Activated effector memory CD4-positive, alpha-beta T cell treated with anti-CD3 and anti-CD28 coated beads, Interleukin-2, amount 50 U/mL, for 16 hours (primary cell): ENCODE measurements at places on chromosomes 4 and X.

DNA sequence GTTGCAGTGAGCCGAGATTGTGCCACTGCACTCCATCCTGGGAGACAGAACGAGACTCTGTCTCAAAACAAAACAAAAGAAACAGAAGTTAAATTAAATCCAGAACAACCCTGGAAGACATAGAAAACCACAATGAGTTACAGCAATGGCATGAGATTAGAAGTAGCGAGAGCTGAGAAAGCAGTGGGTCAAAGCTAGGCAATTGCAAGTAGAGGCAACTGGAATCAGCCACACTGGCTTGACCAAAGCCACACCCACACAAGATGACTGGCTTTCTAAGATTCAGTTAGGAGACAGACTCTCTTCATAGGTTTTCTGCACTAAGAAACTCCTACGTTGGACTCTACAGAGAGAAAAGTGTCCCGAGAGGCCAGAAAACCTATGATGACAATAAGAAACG lies 443.0 kb downstream of the GPM6A start:
- DNase-seq: no peak

DNA sequence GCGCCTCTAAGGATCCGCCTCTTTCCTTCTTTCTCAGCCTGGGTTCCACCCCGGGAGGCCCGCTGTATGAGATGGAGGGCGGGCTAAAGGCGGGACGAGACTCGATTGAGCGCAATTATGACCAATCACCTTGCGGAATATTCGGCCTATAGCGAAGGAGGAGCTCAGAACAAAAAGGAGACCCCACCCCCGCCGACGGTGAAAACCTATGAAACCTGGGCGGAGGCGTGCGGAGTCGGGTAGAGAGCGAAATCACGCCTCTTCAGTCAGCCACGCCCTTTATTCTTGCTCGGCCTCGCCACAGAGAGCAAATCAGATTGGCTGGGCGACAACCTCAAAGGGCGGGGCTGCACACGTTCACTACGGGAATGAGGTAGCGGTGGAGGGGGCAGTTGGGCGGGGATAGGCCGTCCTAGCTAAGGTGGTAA lies 615 bp upstream of the CDK16 start:
- peak; percentile 97 for DNase-seq

- DNase-seq: no peak
These were observed 7.5 kb upstream of the HAUS7 start for GRCh38 chrX:153477901-153478300.

- DNase-seq: no peak
These were observed 34.4 kb downstream of the AGTR2 start for GRCh38 chrX:116204932-116205331.

DNA sequence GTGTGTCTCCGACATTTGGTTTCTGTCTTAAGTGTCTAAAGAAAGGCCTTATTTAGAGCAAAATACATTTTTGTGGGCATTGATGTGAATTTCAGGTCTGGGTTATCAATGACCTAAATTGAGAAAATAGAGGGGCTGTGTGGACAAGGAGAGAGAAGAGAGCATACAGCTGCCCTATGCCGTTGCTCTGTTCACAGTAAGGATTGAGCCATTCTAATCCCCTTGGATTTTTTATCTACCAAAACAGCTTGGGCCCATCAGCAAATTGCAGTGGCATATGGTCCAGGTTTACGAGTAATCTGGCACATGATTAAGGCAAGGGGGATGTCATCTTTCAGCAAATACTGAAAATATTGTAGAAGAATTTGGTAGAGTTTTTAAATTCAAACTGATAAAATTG lies 210.2 kb downstream of the ANTXR2 start:
- DNase-seq: no peak

- DNase-seq: no peak
These were observed 49.2 kb upstream of the PRSS48 start for GRCh38 chr4:151227731-151228130.
